ENCODE measurements at places on chromosomes 16 and 17. TPM values are rescaled to one million over a fixed set of nuclear protein-coding genes. Genes with fewer than 3 reads are reported as not detected.

Gene PABPN1L
- total RNA-seq, result not detected

- no peak for DNase-seq
- no peak overlapping the region for H3K4me3 ChIP-seq
- no peaks in the 10 kb centered on the region for H3K27me3 ChIP-seq
- peaks cover 3% of the 10 kb centered on the region for H3K36me3 ChIP-seq
- H3K27ac ChIP-seq, result peak overlapping the region; percentile 60
- H3K4me1 ChIP-seq, result peaks cover 63% of the 10 kb centered on the region
Measured at GRCh38 chr17:17710355-17710727, 29.1 kb downstream of the RAI1 start.

Gene CCT6B
- total RNA-seq, result 1.7 TPM

- H3K36me3 ChIP-seq, result no peaks in the 10 kb centered on the region
- peak overlapping the region; percentile 76 for H3K27ac ChIP-seq
- no peak overlapping the region for H3K4me3 ChIP-seq
Measured at GRCh38 chr17:64240261-64240740, 22.8 kb downstream of the TEX2 start.

Gene TP53TG3B
- not detected for total RNA-seq

DNA sequence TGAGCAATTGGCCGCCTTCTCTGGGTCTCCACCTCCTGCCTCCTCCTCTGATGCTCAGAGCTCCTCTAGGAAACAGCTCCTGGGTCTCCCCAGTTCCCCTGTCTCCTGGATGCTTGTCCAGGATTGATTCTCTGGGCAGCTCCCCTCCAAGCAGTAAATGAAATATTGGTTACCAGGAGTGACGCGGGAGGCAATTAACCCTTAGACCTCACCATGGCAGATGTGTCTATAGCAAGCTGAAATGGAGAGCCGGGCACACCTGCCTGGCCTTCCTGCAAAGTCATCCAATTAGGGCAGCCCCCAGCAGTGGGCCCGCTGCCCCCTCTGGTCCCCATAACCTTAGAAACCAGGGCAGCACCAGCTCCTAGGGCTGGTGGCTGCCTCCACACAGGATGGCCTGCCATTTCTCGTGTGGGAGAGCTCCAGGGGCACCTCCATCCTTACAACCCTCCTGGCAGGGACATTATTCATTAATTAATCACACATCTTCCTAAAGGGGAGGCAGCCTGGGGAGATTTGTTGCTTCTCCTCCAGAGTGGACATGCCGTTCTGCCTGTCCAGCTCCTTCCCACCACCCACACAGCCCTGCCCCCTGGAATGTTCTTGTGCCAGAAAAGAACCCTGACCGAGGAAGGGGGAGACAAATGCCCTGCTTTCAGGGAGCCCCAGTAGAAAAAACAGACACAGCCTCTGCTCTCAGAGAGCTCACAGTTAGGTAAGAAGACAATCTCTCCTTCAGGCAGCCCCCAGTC, 8.3 kb upstream of the KIF18B start:
- no peaks in the 10 kb centered on the region for H3K36me3 ChIP-seq
- H3K27ac ChIP-seq, result no peak overlapping the region
- no peaks in the 10 kb centered on the region for H3K4me1 ChIP-seq
- DNase-seq, result no peak
- H3K27me3 ChIP-seq, result peaks cover 13% of the 10 kb centered on the region

Gene RSKR
- total RNA-seq, result 2.8 TPM
